Stimulated activated CD8-positive, alpha-beta memory T cell treated with anti-CD3 and anti-CD28 coated beads, Interleukin-4, amount 100 ng/mL, for 1 hour (primary cell): ENCODE measurements at places on chromosomes 1 and 21.

- no peak for DNase-seq
These were observed 2.1 kb upstream of the FTCD start for GRCh38 chr21:46157396-46157986.

DNA sequence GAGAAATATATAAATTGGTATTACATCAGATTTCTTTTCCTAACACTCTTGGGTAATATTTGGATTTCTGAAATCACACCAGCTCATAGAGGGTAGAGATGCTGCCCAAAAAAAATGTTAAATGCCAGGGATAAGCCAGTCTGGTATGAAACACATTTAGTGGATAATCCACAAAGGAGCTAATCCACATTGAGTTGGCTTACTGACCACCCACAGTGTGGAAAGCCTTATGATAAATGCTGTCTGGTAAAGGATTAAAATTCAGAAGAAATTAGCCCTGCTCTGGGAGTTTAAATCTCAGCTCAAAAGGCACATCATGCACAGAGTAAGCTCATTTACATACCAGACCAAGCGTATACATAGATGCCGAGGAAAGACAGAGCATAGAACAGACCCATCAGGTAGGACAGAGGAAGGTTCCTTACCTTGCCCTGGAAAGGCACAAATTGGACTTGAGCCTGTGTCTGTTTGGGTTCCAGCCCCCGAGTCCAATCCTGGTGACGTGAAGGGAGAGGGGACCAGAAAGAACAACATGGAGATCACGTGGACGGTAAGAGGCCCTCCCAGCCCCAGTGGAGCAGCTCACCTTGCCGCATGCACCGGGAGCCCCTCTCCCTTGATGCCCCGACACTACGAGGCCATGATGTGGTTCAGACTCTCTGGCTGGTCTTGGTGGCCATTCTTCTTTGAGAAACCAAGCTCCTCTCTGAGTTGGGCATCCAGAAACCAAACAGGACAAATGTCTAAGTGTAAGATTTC, 62.9 kb upstream of the CNTN2 start:
- no peak for DNase-seq

DNA sequence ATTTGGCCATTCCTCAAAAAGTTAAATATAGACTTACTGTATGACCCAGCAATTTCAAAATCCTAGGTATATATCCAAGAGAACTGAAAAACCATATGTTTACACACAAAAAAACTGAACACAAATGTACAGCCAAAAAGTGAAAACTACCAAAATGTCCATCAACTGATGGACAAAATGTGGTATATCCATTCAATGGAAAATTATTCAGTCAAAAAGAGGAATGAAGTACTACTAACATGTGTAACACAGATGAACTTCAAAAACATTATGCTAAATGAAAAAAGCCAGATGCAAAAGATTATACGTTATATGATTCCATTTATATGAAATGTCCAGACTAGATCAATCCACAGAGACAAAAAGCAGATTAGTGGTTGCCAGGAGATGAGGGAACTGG, 8.0 kb downstream of the AIDA start:
- DNase-seq = no peak

DNA sequence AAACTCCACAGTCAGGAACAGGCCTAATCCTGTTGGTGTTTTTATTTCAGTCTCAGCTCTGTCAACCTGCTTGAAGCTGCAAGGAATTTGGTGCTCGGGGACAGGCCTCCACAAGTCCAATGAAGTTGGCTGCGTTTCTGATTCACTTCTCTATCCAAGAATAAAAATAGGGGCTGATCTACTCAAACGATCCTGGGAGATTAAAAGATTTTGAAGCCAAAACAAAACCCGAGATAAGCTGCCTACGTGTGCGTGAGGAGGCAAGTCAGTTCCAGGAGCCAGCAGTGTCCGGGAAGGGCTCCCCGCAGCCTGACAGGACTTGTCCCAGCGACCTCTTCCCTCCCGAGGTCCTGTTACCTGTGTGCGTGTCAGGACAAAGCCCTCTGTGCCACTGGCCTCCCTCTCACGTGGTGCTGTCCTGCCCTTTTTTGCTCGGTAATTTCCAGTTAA, 98.0 kb downstream of the ETS2 start:
- DNase-seq = no peak

- no peak for DNase-seq
These were observed 1.2 kb downstream of the MAPKAPK2 start for GRCh38 chr1:206685769-206686477.

DNA sequence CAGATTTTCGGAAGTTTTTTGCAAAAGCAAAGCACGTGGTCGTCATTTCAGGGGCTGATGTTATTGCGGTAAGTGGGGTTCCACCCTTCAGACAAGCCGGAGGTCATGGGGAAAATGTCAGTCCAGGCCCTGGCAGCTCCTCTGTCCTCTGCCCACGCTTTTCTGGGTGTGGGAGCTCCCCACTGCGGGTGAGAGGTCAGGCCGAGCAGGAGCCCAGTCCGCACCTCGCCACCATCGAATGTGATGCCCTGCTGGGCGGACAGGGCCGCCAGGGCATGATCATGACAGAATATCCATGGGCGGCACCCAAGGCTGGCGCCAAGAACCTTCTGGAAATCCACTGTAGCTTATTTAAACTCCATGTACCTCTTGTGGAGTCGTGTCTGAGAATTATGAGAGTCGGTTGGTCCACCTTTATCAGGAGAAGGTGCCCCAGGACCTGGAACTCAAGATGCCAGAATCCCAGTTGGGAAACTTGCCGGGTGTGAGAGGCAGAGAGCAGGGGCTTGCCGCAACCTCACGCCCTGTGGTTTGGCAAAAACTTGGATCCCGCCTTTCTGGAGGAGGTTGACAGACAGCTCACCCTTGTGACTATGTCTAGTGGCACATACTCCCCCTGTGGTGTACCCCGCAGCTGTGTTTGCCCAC, 6.9 kb downstream of the DIRAS3 start:
- DNase-seq = no peak

GRCh38 chr1:160108888-160109662, 6.5 kb upstream of the ATP1A2 start:
- DNase-seq = no peak

DNA sequence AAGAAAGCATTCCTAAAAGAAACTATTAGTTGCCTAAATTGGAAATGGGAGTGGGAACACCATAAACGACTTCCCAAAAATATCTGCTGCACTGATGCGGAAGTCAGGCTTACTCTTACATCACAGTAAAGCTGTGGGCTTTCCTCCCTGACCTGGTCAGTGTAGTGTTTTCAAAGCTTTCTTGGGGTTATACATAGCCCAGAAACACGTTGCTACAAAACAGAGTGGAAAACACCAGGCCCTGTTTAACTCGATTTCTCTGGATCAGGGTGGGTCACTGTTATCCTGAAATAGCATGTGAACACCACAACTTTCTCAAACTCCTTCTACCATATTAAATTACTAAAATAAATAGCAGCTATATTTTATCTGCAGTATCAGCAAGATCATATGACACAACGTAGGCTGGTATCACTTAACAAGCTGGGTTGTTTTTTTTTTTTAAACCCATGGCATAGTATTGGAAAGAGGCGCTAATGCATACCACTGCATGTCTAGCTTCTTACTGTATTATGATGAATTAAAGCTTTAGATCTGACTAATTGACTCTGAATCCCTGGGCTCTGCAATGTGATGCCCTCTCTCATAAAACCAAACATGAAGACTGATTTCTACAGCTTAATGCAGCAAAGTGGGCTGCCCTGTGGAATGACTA, 184.6 kb downstream of the TGFB2 start:
- DNase-seq = no peak

DNA sequence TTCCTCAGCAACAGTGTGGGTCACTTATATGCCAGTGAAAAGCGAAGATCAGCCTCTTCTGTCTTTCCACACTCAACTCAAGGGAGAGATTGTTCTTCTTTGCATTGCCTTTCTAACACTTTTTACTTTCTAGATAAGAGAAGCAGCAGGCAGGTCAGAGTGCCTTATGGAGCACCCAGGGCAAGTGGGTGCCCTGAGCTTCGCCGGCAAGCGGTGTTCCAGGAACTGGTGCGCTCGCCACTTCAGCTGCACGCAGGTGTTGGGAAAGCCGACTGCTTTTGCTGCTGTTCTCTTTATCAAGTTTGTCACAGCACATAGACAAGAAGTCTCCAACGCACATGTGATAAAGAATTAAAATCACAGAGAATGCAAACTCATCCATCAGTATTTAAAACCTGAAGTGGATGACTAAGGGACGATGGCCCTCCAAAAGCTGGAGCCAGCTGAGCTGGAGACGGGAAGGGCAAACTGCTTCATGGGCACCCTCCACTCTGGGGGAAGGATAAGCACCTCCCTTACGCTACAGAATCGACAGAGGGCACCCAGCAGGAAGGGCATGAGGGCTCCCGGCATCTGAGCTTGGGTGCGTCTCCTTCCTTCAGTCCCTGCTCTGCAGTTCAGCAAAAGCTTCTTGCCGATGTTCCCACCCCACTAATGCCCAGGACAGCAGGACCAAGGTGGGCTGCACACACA, 20.7 kb downstream of the UBE2G2 start:
- DNase-seq = no peak

DNA sequence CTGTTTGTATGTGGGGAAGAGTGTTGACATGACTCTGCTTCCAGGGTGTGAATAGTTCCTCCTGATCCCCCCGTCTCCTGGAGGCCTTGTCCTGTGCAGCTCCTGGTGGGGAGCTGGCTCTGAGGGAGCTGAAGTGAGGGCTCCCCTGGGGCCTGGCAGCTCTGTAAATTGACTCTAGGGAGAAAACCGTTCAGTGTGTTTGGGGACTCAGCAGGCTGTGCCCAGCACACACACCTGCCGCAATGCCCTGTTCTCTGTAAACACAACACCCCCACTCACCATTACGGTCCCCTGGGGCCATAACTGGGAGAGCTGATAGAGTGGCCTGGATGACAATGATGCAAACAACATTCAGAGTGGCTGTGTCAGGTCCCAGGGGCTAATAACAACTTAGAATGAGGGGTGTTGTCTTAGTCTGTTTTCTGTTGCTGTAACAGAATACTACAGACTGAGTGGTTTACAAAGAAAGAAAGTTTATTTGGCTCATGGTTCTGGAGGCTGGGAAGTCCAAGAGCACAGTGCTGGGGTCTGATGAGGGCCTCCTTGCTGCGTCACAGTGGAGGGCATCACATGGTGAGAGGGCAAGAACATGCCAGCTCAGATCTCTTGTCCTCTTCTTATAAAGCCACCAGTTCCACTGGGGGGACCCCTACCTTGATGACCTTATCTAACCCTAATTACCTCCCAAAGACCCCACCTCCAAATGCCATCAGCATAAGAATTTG, 15.3 kb downstream of the ADORA1 start:
- no peak for DNase-seq

- DNase-seq = no peak
These were observed 315.4 kb downstream of the LMO4 start for GRCh38 chr1:87644033-87644578.

GRCh38 chr1:101221945-101222429, 14.8 kb upstream of the S1PR1 start:
- no peak for DNase-seq

GRCh38 chr1:19705464-19705863, 40.8 kb downstream of the HTR6 start:
- DNase-seq = no peak

DNA sequence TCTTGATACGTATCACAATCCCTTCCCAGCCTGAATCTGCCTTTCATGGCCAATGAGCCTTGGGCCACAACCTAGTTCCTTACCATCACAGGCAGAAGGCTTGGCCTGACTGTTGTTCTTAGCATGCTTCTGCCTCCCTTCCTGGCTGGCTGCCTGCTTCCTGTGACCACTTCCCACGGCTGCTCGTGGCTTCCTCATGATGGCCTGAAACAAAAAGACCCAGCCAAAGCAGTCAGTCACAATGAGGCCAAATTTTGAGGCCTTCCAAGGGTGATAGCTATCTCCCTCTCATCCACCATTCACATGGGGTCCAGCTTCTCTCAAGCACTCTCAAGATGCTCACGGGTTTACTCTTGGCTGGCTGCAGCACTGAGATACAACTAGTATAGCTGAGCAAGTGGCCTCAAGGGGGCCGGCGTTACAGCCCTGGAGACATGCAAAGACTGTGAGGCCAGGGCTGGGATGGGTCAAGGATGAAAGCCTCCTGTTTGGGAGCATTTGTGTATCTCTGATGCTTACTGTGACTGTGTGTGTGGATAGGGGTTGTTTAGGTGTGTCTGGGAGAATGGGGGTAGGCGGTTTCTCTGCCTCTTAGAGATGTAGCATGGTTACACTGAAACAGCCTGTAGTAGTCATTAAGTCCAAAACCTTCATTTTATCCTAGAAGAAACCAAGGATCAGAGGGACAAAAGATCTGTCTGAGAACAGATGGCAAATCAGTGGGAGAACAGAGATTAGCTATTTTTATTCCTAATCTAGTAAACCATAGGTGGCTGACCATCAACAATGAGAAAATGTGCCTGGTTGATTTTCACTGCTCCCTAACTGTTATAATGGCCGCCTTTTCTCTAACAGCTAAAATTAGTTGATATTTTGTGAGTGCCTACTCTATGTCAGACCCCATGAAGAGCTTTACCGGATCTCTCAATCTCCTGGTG, 5.4 kb upstream of the TOE1 start:
- no peak for DNase-seq

DNA sequence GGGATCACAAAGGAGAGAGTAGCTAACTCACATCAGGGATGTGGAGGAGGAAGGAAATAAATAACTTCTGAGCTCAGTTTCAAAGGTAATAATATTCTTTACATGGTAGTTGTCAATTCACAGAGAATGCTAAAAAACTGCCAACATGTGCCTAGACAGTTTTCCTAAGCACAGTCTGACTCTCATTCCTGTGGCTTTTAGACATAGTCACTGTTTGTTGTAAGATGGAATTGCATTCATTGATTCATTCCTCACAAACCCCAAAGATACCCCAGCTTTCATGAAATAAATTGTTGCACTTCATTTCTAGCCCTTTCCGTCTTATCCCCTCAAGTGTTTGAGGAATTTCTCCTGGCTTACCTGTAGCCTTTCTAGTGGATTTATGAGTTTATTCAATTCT, 263.9 kb downstream of the NTNG1 start:
- DNase-seq = no peak

DNA sequence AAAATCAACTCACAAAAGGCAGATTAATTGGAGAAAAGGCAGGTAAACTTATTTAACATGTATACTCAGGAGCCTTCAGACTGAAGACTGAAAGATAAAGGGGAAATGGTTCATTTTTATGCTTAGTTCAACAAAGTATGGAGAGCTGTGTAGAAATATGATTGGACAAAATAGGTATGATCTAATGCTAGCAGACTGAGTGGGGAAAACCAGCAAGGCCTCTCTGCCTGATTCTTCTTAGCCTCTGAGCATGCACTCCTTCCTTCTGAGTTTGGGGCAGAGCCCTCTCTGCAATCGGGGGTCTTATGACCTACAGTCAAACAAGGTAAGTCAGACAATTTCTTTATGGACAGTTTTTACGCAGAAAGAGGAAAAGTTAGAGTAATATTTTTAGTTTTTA, 38.8 kb upstream of the SUCO start:
- DNase-seq = no peak

DNA sequence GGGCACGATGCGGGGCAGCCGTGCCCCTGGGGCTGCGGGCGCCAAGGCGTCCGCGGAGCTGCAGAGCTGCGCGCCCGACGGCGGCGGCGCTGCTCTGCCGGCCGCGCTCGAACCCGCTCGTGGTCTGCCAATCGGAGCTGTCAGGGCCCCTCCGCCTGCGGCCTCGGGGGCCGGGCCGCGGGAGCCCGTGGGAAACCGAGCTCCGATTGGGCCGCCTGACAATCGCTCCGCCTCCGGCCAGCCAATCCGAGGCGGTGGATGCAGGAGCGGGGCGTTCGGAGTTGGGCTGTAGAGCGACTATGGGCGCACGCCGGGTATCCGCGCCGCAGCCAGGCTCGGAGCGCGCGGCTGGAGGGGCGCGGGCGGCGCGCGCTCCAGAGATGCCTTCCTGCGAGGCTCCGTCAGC, 100.5 kb upstream of the SOD1 start:
- peak; percentile 81 for DNase-seq

- DNase-seq = no peak
These were observed 274.1 kb upstream of the CHRM3 start for GRCh38 chr1:239112101-239112935.

- no peak for DNase-seq
These were observed 2.2 kb downstream of the FBXO28 start for GRCh38 chr1:224116131-224116530.
